IPS DF 19.7 (cell line): ENCODE measurements at places on chromosomes 5 and 9.
A peak's percentile ranks its signal among the peaks of the same experiment; 100 is the strongest.

GRCh38 chr5:65364907-65365306 is 116.8 kb downstream of the ADAMTS6 start:
- DNase-seq, result no peak

DNA sequence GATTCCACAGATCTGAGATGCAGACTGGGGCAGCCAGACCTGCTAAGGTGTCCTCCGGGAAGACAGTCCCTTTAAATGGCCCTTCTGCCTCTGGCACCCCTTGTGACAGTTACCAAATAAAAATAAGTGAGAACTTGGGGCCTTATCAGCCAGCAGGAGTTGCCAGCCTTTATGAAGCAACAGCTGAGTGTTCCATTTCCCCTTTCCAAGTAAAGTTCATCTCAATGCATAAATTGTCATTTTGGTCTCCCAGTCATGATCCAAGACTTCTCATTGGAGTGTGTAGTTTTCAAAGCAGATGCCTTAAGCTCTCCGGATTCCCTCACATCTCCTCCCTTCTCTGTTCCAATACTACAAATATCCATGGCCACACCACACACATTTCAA is 4.1 kb downstream of the PTCH1 start:
- DNase-seq, result no peak

DNA sequence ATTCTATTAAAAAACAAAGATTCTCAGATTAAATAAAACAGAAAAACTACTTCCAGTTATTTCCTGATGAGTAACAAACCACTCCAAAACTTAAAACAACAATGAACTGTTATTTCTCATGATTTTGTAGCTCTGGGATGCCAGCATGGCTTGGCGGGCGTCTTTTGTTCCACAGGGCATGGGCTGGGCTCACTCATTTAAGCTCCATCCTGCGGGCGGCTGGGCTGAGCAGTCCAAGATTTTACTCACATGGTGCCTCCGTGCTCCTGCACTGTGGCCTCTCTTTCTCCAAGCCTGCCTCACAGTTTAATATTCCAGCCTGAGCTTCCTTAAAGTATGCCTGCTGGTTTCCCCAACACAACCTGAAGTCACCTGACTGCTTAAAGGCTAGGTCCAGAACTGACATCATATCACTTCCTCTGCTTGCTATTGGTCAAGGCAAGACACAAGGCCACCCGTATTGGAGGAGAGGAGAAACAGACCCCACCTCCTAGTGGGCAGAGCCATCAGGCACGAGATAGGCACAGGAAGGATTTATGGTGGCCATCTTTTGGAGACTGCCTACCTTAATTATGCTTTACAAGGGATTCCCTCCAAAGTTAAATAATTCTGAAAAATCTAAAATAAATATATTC is 41.6 kb upstream of the ZBTB43 start:
- peak; percentile 61 for DNase-seq

GRCh38 chr5:65262649-65263059 is 219.1 kb downstream of the ADAMTS6 start:
- DNase-seq, result no peak

- DNase-seq, result no peak
These were observed 3.1 kb downstream of the RASGEF1C start for GRCh38 chr5:180205916-180206315.

DNA sequence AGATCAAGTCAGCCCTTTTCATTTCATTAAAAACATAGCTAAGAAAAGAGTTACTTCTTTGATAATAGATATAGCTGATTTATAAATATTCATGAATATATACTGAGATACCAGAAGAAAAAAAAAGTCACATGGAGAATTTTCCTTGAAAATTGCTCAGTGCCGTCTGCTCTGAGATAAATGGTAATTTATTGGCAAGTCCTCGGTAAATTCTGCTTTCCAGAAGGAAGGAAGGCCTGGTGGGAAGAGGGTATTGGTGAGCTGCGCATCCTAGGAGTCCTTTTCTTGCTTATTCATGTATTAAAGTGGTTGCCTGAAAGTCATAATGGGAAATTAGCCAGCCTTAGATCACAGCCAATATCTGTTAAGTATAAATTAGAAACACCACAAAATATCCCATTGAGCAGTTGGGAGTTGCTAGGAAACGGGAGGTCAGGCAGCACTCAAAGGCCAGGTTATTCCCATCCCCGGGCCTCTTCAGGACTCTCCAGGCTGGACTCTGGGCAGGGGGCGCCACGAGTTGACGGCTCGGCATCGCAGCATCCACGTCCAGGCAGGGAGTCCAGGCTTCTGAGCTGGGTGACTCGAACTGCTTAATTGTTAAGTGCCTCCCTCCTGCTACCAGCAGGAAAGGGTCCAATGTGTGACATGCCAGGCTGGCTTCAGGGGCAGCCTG is 116.7 kb upstream of the RETREG1 start:
- no peak for DNase-seq

- no peak for DNase-seq
These were observed 68.3 kb downstream of the HMGCR start for GRCh38 chr5:75405296-75405695.

- DNase-seq, result no peak
These were observed 30.7 kb downstream of the EXOC3 start for GRCh38 chr5:473551-474192.

DNA sequence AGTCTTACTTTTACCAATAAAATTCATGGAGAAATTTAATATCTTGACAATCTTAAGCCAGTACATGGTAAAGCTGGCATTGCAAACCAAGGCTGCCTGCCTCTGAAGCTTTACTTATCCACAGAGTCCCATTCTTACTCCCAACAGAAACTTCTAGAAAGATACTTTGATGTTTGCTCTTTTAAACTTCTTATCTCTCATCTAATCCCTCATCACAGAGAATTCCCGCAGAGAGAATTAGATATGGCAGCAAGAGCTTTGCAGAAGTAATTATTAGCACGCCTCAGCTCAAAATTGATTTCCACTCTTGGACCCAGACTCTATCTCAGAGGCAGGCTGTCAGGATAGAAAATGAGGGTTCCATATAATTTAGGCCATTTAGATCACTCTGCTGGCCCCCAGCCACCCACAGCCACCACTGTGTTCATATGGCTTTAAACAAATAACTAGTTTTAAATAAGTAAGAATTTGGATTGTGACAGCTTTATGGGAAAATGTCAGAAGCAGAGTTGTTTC is 37.9 kb upstream of the GAS1 start:
- DNase-seq, result no peak

GRCh38 chr9:112446080-112446479 is 40.5 kb upstream of the KIAA1958 start:
- no peak for DNase-seq

DNA sequence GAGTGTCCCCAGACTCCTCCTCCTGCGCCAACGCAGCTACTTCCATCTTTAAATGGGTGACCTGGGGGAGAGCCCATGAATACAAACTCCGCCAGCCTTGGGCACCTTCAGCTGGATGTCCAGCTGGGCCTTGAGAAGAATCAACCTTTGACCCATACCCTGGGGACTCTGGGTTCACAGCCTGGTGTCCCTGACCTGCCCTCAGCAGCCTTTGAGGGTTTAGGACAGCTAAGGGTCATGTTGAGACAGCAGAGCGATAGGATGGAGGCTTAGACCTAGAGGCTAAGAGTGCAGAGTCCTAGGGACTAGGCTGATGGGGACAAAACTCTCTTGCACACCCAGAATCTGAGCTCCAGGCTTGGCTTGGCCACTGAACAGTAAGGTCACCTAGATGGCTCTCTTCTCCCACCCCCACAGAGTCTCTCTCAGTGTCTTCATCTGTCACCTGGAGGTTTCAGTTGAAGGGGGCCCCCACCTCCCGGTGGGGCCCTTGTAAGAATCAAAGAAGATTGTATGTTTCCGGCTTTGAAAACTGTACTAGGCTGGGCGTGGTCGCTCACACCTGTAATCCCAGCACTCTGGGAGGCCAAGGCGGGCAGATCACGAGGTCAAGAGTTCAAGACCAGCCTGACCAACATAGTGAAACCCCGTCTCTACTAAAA is 6.7 kb upstream of the AQP3 start:
- no peak for DNase-seq

DNA sequence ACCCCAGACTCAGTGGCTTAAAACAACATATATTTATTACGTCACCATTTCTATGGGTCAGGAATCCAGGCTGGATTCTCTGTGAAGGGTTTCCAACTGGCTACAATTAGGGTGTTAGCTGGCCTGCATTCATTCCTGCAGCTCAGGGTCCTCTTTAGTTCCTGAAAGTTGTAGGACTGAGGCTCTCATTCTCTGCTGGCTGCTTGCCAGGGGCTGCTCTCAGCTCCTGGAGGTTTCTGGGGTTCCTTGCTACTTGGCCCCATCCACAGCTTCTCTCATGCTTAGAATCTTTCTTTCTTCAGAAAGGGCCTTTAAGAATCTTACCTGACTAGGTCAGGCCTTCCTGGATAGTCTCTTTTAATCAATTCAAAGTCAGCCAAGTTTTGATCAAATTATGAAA is 424.6 kb downstream of the GADD45G start:
- DNase-seq, result no peak

DNA sequence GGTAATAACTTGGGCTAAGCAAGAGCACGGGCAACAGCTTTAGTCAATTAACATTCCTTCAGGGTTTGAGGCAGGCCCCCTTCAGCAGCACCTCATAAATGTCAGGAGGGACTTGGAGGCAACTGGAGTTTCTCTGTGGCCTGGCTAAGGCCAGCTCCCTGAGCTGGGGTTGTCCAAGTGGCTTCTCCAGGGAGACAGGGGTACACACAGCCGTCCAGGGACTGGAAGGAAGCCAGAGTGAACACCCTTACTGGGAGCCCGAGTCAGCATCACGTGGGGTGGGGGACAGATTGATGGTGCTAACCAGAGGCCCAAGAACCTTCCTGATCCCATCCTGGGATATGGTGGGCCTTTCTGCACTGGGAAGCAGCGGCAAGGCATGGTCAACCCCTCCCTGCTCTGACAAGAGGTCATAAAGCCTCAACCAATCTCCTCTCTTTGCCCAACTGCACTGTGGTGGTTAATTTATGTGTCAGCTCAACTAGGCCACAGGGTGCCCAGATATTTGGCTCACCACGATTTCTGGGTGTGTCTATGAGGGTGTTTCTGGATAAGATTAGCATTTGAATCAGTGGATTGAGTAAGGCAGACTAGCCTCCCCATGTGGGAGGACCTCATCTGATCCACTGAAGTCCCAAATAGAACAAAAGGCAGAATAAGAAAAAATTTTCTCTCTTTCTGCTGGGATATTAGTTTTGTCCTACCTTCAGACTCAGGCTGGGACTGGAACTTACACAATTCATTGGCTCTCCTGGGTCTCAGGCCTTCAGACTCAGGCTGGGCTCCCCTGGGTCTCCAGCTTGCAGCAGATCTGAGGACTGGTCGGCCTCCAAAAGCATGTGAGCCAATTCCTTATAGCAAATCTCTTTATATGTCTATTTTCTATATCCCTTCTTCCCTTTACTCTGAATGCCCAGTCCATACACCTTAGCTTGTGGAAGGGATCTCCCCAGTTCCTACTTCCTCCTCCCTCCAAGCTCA is 127.2 kb upstream of the LARP1 start:
- no peak for DNase-seq

DNA sequence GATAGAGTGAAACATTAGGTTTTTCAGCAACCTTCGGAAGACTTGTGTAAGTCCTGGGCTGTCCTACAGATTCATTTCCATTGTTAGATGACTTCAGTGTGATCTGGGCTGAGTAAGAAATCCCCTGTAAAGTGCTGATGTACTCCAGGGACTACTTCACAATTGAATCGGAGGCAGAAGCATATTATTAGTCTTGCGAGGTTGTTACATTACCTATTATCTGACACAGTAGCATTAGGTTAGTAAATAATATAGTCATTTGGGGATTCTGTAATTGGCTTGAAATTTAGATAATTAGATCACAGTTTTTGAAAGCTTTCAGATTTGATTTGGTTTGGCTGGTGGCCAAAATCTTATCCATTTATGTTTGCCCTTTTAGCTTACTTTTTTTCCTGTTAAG is 62.4 kb downstream of the DMRT1 start:
- no peak for DNase-seq
